Stimulated activated CD4-positive, alpha-beta T cell treated with anti-CD3 and anti-CD28 coated beads, Interleukin-15, amount 100 ng/mL, for 1 hour (primary cell): ENCODE measurements at places on chromosomes 5 and 9.

DNA sequence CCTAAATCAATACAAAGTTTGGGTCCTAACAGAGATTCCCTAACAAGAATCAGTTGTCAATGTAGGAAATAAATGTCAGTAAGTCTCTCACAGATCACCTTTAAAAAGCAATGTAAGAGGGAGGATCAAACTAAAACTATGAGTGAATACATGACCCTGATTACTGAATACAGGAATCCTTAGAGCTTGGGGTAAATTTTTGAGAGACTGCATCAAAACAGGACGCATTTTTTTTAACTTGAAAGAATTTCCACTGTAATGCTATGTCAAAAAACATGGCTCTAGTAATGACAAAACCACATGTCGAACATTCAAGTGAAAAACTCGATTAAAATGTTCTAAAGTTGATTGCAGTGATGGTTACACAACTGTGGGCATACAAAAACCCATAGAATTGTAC, 21.9 kb downstream of the ZDHHC21 start:
- DNase-seq: no peak

- DNase-seq: no peak
Measured at GRCh38 chr9:75061169-75061568, 26.8 kb downstream of the NMRK1 start.

DNA sequence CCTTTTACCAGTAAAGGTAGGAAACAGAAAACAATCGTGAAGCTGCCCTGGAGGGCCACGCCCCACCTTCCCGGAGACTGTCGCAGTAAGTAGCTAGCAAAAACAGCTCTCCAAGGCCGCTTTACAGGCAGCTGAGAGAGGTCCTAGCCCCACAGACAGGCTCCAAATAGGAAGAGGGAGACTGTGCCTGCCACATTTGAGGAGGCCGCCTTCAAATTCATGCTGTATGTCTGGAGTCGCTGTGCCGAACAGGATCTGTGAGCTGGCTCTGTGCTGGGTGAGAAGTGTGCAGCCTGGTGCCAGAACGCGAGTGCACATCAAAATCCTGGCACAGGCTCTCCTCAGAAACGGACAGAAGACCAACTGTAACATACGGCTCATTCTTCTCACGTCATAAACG, 582.2 kb downstream of the CETN3 start:
- DNase-seq: no peak

DNA sequence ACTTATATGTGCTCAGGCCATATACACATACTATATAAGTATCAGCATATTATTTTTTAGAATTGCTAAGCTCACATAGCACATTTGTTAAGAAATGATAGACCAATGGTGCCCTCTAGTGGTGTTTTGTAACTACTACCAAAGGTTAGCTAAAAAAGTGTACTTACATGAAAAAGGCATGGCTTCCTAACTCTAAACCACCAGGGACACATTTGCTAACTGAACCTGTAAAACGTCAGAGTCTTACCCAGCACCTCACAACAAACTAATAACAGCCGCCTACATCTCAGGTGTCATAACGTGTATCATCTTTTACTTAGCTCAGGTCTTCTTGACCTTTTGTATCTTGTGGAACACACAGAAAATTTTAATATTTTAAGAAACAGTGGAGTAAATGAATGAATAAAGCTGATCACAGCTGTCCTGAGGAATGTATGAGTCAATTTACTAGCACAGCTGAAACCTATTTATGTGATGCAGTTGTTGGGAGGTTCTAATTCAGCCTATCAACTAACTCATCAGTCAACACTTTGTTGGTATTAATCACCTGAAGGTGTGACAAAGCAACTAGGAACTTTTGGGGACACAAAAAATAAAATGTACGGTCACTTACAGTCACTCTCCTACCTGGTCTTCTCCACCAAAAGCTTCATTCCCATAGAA, 72.9 kb downstream of the BAAT start:
- DNase-seq: no peak

GRCh38 chr9:93051680-93052089, 6.8 kb upstream of the SUSD3 start:
- DNase-seq: no peak

- no peak for DNase-seq
Measured at GRCh38 chr5:10233505-10233904, 16.2 kb downstream of the ATPSCKMT start.

- DNase-seq: no peak
Measured at GRCh38 chr5:81290146-81290545, 11.2 kb upstream of the ZCCHC9 start.

DNA sequence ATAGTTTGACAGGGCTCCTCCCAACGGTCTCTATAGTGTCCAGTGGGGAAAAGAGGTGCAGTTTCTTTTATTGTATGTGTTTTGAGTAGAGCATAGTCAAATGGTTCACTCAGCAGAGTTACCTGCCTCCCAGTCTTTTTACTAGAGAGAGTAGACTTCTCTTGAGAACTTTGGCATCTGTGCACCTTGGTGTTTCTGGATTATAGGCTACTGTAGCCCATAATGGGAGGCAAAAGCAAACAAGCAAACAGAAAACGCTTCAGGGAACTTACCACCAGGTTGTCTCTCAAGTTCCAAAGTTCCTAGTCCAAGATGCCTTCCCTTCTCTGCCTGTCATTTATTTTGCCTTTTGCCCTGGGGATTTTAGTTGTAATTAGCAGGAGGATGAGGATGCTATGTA, 26.2 kb downstream of the INVS start:
- no peak for DNase-seq

GRCh38 chr9:114718801-114719221, 36.8 kb upstream of the TEX48 start:
- peak; percentile 70 for DNase-seq

- DNase-seq: no peak
Measured at GRCh38 chr9:78040726-78041125, 9.1 kb upstream of the GNAQ start.

GRCh38 chr5:68458416-68459021, 243.0 kb downstream of the PIK3R1 start:
- no peak for DNase-seq

DNA sequence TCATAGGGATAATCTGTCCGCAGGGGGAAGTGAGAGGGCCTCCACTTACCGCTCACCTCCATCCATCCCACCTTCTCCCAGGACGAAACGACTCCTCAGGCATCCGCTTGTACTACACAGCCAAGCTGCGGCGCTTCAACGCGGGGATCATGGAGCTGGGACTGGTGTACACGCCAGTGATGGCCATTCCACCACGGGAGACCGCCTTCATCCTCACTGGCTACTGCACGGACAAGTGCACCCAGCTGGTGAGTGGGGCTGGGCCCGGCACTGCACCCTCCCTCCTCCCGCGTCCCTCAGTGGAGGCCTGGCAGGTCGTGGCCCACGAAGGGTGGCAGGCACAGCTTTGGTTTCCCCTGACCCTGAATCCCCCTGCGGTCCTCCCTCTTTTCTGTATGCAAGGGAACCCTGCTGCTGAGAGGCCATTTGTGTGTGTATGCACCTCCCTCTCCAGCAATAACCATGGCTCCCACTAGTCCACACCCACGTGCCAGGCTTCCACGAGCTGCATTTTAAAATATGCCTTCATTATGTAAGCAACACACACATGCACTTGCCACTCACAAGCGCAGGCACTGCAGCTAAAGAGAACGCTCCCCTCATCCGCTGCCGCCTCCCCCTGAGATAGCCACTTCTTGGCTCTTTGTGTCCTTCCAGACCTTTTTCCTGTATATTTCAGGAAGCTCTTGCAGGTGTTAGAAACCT, 11.8 kb downstream of the DBH start:
- DNase-seq: no peak

- no peak for DNase-seq
Measured at GRCh38 chr5:131514316-131515283, 120.4 kb downstream of the RAPGEF6 start.

DNA sequence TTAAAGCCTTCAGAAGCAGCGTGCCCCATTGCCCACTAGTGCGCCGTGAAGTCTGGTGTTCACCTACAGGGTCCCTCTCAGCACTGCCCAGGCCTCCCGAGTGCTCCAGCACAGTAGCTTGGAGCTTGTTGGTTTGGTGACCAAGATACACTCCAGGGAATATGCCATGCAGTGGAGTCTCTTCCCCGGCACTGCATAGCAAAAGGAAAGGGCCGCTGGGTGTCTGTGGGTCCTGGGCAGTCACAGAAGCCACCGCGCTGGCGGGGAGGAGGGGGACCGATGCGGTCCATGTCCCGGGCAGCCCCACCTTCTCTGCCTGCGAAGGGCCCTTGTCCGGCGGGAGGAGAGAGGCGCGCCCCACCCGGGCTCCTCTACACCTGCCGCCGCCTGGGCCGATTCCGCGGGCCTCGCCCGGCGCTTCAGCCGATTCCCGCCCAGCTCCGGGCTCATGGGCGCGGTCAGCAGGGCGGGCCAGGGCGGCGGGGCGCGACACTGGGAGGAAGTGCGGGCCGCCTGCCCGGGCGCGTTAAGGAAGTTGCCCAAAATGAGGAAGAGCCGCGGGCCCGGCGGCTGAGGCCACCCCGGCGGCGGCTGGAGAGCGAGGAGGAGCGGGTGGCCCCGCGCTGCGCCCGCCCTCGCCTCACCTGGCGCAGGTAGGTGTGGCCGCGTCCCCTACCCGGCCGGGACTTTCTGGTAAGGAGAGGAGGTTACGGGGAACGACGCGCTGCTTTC, at the start of gene SYK:
SYK (plus strand) TSS at position 579 of the 732 bp plus-strand sequence. CDS start 42,080 bp downstream, outside the sequence.
- no peak for DNase-seq

GRCh38 chr9:118761016-118761790, 608.0 kb downstream of the BRINP1 start:
- DNase-seq: no peak

DNA sequence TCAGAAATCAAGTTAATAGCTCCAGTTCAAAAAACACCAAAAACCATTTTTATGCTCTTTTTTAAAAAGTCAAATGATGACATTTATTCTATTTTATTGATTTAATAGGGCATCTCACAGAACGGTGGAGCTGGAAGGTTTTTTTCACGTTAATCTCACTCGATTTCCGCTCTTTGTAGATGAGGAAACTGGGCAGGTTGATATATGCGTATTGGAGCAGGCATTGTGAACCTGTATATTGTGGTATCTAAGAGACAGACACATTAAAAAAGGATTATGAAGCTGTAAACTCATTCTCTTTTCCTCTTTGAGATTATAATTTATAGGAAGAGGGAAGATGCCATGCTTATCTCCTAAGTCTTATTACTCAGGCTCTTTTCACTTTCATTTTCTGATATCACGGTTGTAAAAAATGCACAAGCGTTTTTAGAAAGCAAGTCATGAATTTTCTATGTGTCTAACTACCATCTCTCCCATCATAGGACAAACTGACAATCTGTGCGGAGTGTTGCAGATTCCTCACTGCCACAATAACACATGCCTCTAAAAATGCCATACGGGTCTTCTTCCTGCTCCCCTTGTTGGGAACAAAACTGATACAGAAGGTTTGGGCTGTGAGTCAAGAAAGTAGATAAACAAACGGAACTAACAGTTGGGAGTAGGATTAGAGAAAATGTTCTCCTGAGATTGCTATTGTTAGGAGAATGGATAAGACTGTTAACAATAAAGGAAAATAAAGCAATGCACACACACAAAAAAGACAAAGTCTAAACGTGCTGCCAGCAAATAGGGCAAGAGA, 1997.7 kb downstream of the MAT2B start:
- no peak for DNase-seq

GRCh38 chr9:125999504-125999881, 252.3 kb downstream of the PBX3 start:
- no peak for DNase-seq

DNA sequence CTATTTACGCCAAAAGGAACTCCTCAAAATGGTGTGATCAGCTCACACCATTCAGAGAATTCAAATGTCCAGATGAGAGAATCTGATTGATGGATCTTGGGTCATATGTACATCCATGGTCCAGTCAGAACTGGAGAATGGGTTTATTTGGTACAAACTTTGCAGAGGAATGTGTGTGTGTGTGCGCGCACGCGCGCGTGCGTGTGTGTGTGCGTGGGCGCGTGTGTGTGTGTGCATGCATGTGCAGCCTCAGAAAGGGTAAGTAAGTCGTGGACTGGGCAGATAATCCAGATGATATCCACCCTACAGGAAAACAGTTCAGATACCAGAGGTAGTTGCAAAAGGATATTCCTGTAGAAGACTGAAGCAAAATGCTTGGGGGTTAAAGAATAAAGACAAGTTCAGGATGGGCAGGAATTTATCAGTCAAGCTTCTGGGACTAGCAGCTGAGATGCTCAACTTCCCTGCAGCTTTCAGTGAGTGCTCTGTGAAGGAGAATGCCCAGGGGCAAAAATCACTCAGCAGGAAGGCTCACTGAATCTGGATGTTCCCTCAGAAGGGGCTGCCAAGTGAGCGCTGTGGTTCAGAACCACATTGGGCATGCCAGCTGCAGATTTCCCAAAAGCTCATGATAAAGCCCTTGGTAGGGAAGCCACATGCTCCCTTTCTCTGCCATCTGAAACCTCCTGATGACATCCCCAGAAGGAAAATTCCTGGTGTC, 440.5 kb upstream of the SGCD start:
- DNase-seq: no peak

DNA sequence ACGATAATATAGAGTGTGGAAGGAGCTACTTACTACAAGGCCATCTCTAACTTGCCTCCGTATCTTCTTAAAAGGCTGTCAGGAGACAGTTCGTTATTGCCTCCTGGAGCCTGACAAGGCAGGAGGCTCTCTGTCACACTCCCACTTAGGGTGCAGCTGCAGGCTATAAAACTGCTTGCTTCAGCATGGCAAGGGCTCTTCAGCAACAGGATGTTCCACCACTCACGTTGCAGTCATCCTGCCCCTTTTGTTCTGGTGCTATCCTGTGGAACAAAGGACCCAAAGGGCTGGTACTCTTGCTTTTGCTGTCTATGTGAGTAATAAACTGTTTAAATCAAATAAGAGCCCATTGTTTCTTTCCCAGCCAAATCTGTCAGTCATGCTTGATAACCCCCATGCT, 508.9 kb downstream of the NTRK2 start:
- no peak for DNase-seq

DNA sequence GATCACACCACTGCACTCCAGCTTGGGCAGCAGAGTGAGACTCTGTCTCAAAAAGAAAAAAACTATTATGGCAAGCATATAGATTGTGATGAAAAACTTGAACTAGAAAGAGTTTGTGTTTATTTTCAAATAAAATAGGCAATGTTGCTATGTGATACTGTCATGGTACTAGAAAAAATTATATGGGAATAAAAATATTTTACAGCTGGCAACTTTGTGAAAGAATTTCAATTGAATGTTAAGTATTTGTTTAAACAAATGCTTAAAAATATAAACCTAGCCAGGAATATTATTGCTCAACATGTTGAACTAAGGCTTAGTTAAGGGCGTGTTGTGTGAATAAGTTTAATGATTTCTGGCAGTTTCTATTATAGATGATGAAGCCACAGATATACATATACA, 31.7 kb downstream of the HSDL2 start:
- no peak for DNase-seq
